ENCODE measurements at places on chromosomes 1 and 21.

GRCh38 chr21:29187944-29188343 is 57.5 kb downstream of the MAP3K7CL start:
- DNase-seq: no peak

DNA sequence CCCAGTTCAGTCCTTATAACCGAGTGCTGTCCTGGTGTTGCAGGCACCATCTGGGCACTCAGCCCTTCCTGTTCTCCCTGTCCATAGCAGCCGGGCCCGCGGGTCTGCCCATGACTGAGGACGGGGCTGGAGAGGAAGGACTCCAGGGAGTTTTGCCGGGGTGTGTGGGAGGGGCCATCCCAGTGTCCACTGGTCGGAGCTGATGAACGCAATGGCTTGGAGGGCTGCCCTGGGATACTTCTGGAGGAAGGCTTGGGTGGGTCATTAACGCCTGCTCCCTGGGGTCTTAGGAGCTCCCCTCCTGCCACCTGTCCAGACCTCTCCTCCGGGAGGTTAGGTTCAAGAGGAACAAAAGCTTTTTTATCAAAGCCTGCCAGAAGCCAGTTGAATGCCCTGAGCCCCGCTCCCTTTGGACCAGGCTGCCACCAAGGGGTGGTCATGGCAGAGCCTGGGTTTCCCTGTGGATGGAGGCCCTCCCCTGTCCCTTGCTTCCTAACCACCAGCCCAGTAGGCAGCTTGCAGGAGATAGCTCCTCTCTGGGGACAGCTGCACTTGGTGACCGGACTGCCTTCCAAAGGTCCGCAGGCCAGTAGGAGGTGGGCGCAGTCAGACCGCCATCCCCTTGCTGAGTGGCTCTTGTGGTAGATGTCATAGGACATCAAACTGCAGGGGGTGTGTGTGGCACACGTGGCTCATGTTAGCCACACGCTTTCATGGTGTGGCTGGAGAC is 61.3 kb downstream of the TRIM11 start:
- no peak for DNase-seq

DNA sequence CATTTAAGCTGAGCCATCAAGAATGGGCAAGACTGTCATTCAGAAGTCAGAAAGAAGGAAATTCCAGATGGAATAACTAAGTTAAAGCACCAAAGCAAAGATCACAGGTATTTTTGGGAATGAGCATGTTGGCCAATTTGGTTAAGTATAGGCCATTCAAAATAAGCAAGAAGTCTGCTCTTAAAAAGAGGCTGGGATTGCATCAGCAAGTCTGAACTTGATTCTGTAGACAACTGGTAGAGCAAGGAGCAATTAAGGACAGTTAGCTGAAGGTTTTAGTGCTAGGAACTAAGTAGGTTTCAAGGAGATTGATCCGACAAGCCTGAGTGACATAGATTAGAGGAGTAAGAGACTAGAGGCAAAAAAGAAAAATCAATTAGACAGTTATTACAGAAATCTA is 8.4 kb downstream of the ANKRD45 start:
- DNase-seq: no peak

GRCh38 chr1:115306146-115306545 is 31.9 kb downstream of the NGF start:
- DNase-seq: no peak

DNA sequence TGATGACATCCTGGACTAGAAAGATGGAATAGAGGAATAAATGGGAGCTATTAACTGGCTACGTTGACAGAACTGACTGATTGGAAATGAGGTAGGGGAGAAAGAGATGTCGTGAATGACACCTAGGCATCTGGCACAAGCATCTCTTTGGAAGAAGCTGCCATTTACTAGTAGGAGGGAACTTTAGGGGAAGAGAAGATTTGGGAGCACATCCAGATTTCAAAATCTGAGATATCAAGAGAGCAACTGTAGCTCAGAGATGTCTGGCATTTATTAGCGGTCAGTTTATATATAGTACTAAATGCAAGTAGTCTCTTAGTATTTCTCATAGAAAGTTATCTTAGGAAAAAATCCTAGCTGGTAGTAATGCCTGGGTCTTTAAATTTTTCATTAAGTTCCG is 131.9 kb upstream of the C1orf105 start:
- no peak for DNase-seq

GRCh38 chr1:33535334-33535733 is 62.9 kb downstream of the ZSCAN20 start:
- no peak for DNase-seq

GRCh38 chr1:226937940-226938725 is 2.0 kb upstream of the COQ8A start:
- DNase-seq: no peak

DNA sequence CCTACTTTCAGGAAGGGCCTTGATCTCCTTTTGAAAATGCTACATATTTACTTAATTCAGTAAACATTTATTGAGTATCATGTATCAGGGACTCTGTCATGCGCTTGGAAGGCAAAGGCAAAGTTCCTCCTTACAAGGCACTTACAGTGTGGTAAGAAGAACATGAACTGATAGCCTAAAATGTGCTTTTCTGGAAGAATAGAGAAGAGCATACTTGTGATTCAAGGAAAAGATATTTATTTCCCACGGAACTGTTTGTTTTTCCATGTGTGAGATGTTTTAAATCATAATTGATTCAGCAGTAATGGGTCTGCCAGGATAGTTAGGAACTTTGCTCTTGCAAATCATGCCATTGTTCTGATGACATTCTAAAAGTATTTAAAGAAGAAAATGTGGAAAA is 110.1 kb upstream of the ZNHIT6 start:
- DNase-seq: no peak

GRCh38 chr1:50559421-50559820 is 136.2 kb upstream of the DMRTA2 start:
- no peak for DNase-seq

DNA sequence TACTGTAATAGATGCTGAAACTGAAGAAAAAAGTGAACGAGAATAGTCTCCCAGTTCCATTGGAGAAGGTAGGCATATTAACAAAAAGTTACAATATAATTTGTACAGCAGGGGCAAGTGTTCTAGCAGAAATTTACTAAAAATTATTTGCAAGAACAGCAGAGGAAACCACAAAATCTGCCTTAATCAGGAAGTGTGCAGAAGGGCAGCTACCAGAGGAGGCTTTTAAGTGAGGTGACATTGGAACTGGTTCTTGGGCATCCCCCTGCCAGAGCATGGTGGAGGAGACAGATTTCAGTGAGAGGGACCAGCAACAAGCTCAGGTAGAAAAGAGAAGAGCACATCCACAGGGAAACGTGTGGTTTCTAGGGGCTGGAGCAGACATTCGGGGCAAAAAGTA is 279.3 kb upstream of the CAMK1G start:
- no peak for DNase-seq

DNA sequence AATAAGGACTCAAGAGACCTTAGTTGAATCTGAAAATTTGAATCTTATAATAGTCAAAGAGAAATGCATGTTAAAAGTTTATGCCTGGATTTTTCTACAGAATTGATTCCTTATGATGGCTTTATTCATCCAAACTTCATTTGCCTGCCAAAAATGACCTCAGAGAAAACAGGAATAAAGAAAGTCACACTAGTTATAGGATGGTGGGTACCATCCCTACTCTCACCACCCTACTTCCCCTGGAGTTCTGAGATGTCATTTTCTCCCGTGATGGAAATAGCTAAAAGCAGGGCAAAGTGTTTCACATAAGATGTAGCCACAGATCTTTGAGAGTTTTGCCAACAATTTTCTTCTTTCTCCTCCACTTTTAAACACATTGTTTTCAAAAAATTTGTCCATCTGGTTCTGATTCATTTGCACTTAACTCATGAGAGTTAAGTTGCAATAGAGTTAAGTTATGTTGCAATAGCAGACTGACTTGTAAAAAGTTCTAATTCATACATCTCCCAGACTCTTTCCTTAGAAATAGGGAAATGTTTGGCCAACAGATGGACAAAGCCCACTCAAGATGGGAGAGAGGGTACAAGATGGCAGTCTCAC is 384.6 kb downstream of the PLPP3 start:
- DNase-seq: no peak

GRCh38 chr1:201683397-201683796 is 144.5 kb downstream of the NAV1 start:
- no peak for DNase-seq

DNA sequence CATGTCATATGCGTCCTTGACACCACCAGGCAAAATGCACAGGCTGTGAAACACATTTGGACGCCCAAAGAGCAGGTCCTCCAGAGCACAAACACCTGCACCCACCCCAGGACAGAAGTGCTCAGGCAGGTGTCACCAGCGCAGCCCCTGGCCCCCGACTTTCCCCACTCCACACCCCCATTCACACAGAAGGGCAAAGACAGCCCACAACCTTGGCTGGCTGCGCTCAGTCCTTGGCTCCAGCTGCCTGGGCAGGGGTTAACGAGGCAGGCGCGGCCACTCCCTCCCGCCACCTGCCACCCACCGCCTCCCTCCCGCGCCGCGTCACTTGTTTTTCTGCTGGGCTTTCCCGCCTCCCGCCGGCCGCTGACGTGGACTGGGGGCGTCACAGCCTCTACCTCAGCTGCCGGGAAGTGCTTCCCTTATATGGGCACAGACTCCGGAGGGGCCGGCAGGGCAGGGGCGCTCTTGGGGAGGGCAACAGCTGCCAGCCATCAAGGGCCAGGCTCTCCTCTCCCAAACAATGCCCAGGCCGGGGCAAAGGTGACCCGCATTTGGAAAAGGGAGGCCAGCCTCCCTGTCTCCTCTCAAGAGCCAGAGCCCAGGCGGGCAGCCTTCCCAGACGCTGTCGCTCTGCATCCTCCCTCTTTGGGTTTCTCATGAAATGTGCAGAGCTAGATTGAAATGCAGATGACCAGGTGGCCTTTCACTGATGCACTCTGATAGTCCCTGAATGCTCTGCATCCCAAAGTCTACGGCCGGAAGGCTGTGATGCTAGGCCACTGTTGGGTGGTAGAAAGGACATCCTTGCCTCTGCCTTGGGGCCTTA is 14.8 kb upstream of the BTG2 start:
- peak; percentile 92 for DNase-seq

GRCh38 chr1:161069731-161070270 is at the start of gene ARHGAP30:
Gene ARHGAP30, minus strand, starts transcription at chr1:161069891. Its CDS starts 267 bp downstream, at chr1:161069624.
- DNase-seq: peak; percentile 26

DNA sequence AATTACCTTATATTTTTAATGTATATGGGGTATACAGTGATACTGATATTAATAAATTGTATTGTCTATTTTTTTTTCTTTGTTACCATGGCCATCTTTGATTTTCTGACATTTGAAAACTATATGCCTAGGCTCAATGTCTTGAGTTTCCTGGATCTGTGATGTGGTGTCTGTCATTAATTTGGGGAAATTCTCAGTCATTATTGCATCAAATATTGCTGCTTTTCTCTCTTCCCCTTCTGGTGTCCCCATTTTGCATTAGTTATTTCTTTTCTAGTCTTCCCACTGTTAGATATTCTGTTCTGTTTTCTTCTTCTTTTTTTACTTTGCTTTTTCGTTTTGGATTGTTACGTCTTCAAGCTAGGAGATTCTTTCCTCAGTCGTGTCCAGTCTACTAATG is 33.8 kb downstream of the ZBTB40 start:
- DNase-seq: no peak

DNA sequence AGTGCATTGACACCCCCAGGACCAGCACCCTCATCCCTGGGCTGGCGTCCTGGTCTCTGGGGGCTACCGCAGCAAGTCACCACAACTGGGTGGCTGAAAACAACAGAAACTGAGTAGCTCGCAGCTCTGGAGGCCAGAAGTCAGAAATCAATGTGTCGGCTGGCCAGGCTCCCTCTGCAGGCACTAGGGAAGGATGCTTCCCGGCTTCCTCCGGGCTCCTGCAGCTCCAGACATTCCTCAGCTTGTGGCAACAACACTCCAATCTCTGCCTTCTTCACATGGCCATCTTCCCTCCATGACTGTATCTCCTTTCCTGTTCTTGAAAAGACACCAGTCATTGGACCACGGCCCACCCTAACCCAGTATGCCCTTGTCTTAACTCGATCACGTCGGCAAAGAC is 224.2 kb downstream of the NPHP4 start:
- DNase-seq: no peak

DNA sequence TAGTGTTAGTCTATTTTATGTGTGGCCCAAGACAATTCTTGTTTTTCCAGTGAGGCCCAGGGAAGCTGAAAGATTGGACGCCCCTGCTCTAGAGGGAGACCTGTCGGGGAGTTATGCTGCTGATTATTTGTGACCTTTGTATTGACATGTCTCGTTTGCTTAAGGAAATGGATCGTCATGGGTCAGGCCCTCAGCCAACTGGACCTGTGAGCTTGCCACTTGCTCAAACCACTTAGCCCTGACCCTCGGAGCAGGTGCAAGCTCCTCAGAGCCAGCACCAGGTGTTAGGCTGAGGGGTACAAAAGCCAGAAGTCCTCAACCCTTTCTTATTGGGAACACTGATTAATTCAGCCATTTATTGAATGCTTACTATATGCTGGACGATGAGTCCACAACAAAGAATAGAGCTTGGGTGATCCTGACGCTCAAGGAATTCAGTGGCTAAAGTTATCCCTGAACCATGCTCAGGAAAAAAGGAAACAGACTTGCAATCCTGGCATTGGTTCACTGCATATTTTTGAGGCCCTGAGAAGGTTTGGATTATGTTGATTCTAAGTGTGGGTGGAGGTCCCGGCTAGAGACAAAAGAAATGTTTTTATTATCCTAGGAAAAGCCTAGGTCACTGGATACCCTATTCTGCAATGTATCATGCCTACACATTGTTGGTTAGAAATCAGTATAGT is 19.0 kb downstream of the TGFB2 start:
- DNase-seq: no peak

GRCh38 chr1:107162745-107163144 is 21.9 kb downstream of the NTNG1 start:
- DNase-seq: no peak

DNA sequence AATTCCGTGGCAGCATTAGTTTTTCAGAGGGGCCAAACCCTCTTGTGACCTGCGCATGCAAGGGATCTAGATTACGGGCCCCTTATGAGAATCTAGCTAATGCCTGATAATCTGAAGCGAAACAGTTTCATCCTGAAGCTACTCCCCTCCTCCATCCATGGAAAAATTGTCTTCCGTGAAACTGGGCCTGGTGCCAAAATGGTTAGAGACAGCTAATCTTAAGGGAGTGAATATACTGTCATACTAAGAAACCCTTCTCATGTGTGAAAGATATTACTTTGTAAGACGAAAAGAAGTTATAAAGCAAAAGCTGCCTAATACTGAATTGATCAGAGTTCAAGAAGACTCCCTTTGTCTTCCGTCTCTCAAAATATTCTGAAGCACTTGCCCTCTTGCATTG is 166.3 kb downstream of the DUSP10 start:
- no peak for DNase-seq

GRCh38 chr1:200909071-200909470 is 14.4 kb downstream of the INAVA start:
- no peak for DNase-seq

DNA sequence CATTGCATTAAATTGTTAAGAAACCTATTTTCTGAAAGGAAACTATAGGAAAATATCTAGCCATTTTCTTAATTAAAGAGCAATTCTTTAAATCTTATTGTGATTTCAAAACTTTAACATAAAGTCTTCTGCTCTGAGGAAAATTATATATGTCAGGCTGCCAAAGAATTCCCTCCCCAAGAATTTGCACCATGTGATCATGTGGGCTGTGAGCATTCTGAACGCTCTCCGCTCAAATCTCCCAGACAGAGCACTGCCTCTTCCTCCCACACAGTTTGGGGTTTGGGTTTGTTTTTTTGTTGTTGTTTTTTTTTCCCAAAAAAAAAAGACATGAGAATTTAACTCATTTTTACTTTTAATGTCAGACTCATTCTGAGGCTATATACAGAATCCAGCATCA is 155.9 kb upstream of the PALMD start:
- DNase-seq: no peak

- no peak for DNase-seq
These were observed 10.0 kb upstream of the TNFRSF8 start for GRCh38 chr1:12052997-12053686.

GRCh38 chr1:18529714-18530113 is 49.0 kb downstream of the KLHDC7A start:
- no peak for DNase-seq

All from nucleus accumbens (tissue), 56 donors.